Activated CD4-positive, alpha-beta T cell treated with anti-CD3 and anti-CD28 coated beads, Interleukin-2, amount 10 ng/mL, durations not matched to agents 7 days and 5 days (primary cell): ENCODE measurements at places on chromosomes 1 and 21.

DNA sequence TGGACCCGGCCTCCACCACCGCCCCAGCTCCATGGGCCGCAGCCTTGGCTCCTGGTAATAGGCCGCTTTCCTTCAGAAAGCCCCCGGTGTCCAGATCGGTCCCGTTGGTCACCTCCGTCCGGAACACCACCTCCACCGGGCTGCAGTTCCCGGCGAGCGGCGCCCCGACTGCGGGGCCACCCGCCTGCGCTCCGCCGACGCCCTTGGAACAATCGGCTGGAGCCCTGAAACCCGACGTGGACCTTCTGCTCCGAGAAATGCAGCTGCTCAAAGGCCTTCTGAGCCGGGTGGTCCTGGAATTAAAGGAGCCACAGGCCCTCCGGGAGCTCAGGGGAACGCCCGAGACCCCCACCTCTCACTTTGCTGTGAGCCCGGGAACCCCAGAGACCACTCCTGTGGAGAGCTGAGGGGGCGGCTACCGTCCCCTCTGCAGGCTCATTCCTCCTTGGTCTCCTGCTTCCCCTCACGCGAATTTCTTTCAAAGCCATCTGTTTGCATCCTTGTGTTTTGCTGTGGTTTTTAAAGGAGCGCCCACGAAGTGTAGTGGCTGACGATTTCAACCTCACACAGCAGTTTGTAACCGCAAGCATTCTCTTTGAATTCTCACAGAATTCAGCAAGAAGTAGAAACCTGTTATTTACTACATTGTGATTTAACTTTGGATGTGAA lies 6.0 kb downstream of the FCRLB start:
- no peaks in the 10 kb centered on the region for H3K36me3 ChIP-seq
- H3K4me1 ChIP-seq = peaks cover 41% of the 10 kb centered on the region
- peak overlapping the region; percentile 83 for H3K4me3 ChIP-seq
- peak overlapping the region; percentile 91 for H3K27ac ChIP-seq
- H3K27me3 ChIP-seq = peaks cover 75% of the 10 kb centered on the region

GRCh38 chr1:26913389-26913753 lies 404 bp downstream of the NR0B2 start:
- no peak overlapping the region for H3K4me3 ChIP-seq
- H3K4me1 ChIP-seq = no peaks in the 10 kb centered on the region
- no peaks in the 10 kb centered on the region for H3K36me3 ChIP-seq
- no peak for DNase-seq

GRCh38 chr1:225853441-225853840 lies 28.7 kb downstream of the TMEM63A start:
- no peak overlapping the region for H3K4me3 ChIP-seq
- DNase-seq = no peak
- no peaks in the 10 kb centered on the region for H3K27me3 ChIP-seq
- peaks cover 48% of the 10 kb centered on the region for H3K4me1 ChIP-seq

GRCh38 chr1:117803318-117803717 lies 126.1 kb downstream of the GDAP2 start:
- no peak overlapping the region for H3K27ac ChIP-seq
- DNase-seq = no peak
- H3K27me3 ChIP-seq = peaks cover 32% of the 10 kb centered on the region
- H3K4me3 ChIP-seq = no peak overlapping the region

DNA sequence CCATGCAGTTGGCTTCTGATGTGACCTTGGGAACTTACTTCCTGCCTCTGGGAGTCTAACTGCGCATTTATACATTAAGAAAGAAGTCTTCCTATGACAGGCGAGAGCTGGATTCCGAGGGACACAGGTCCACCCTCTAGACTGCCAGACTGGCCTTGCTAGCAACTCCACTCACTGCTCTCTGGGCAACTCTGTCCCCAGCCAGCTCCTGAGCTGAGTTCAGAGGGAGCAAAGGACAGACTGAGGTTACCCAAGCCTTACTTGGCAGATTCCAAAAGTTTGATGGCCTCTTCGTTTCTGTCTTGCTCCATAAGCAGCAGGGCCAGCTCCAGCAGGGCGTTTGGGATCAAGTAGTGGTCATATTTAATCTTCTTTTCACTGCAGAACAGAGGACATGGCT lies 41.8 kb downstream of the TTC39A start:
- no peak overlapping the region for H3K4me3 ChIP-seq
- DNase-seq = no peak
- H3K27me3 ChIP-seq = no peaks in the 10 kb centered on the region
- H3K4me1 ChIP-seq = peaks cover 11% of the 10 kb centered on the region
- no peak overlapping the region for H3K27ac ChIP-seq
- no peaks in the 10 kb centered on the region for H3K36me3 ChIP-seq

- H3K4me1 ChIP-seq = peaks cover 40% of the 10 kb centered on the region
- H3K36me3 ChIP-seq = peaks cover 18% of the 10 kb centered on the region
- H3K4me3 ChIP-seq = peak within 1 kb of the TSS; percentile 80
- H3K27ac ChIP-seq = peak within 1 kb of the TSS; percentile 96
These were observed at the start of gene LMO4 for GRCh38 chr1:87328272-87329050. Gene LMO4 (plus strand): TSS chr1:87328880. CDS start chr1:87332016, 3,136 bp downstream.
